PC-9 (cell line): ENCODE measurements at places on chromosomes 1 and 21.

- no peak overlapping the region for H3K27ac ChIP-seq
- H3K4me3 ChIP-seq, result no peak overlapping the region
- no peak for DNase-seq
- H3K27me3 ChIP-seq, result no peaks in the 10 kb centered on the region
- H3K4me1 ChIP-seq, result no peaks in the 10 kb centered on the region
Observed at GRCh38 chr1:201628490-201628889, 89.6 kb downstream of the NAV1 start.

GRCh38 chr1:65813956-65814355 is 21.3 kb downstream of the PDE4B start:
- H3K27ac ChIP-seq, result no peak overlapping the region
- no peak for DNase-seq
- no peaks in the 10 kb centered on the region for H3K36me3 ChIP-seq

GRCh38 chr1:159940006-159940620 is 5.3 kb downstream of the IGSF9 start:
- 0 out of 2 replicates have a peak, but pooled peaks cover 4% of the 10 kb centered on the region for H3K36me3 ChIP-seq
- no peaks in the 10 kb centered on the region for H3K27me3 ChIP-seq
- no peak for DNase-seq
- no peak overlapping the region for H3K27ac ChIP-seq
- H3K4me3 ChIP-seq, result no peak overlapping the region
- peaks cover 44% of the 10 kb centered on the region for H3K4me1 ChIP-seq

DNA sequence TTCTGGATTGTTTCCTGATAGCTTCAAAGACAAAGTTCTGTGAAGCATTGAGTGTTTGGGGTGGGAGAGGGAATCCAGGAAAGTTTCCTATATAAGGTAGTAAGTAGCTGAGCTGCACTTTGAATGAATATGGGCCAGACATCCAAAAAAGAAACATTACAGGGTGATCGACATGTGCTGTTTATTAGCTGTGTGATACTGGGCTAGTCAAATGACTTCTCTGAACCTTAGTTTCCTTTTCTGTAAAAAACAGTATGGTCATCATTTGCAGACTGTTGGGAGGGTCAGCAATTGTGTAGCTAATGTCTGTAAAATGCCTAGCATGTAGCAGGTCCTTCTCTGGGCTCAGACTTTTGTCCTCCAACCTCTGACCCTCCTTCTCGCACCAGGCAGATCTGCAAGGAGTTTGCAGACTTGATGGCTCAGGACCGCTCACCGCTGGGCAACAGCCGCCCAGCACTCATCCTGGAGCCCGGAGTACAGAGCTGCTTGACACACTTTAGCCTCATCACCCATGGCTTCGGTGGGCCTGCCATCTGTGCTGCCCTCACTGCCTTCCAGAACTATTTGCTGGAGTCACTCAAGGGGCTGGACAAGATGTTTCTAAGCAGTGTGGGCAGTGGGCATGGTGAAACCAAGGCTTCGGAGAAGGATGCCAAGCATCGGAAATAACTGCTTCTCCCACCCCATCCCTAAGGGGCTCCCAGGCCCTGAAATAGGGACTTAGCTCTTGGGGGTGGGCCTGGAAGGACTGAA is 21.1 kb downstream of the TFAP2E start:
- H3K4me3 ChIP-seq, result no peak overlapping the region
- no peaks in the 10 kb centered on the region for H3K27me3 ChIP-seq
- no peaks in the 10 kb centered on the region for H3K4me1 ChIP-seq
- H3K36me3 ChIP-seq, result no peaks in the 10 kb centered on the region

- H3K27ac ChIP-seq, result peak overlapping the region; percentile 73
- H3K27me3 ChIP-seq, result no peaks in the 10 kb centered on the region
- peaks cover 37% of the 10 kb centered on the region for H3K4me1 ChIP-seq
- peak; percentile 57 for DNase-seq
- no peak overlapping the region for H3K4me3 ChIP-seq
Observed at GRCh38 chr1:160997323-160998038, 23.5 kb downstream of the F11R start.

- no peak for DNase-seq
- H3K27ac ChIP-seq, result no peak overlapping the region
- H3K36me3 ChIP-seq, result 0 out of 2 replicates have a peak, but pooled peaks cover 4% of the 10 kb centered on the region
- H3K4me3 ChIP-seq, result no peak overlapping the region
- no peaks in the 10 kb centered on the region for H3K27me3 ChIP-seq
- peaks cover 10% of the 10 kb centered on the region for H3K4me1 ChIP-seq
Observed at GRCh38 chr1:53024117-53024516, 37.9 kb upstream of the PODN start.

DNA sequence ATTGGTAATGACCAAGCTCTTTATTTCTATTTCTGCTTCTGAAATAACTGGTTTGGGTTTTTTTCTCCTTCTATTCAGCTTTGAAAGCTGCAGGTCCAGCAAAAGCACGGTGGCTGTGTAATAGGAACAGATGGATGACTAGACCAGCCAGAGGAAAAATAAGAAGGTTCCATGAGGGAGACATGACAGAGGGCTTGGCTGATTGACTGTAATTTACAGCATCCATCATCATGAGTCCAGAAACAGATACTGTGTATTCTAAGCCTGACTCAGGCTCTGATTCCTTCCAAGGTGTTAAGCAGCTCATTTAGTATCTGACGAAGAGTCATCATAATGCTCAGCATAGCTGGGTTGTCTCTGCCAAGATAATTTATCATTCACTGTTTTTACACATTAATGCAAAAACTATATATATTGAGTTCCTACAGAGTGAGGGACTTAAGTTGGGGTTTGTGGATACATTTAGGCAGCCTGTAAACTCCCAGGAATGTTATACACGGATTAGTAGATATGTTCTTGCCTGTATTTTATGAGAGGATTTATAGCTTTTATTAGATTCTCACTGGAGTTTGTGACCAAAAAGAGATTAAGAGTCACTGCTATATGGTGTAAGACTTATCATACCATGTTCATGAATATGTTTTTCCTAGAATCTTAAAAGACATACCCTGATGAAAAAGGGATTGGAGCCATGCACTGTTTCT is 72.6 kb downstream of the SGIP1 start:
- no peak overlapping the region for H3K4me3 ChIP-seq
- DNase-seq, result no peak
- no peaks in the 10 kb centered on the region for H3K4me1 ChIP-seq

DNA sequence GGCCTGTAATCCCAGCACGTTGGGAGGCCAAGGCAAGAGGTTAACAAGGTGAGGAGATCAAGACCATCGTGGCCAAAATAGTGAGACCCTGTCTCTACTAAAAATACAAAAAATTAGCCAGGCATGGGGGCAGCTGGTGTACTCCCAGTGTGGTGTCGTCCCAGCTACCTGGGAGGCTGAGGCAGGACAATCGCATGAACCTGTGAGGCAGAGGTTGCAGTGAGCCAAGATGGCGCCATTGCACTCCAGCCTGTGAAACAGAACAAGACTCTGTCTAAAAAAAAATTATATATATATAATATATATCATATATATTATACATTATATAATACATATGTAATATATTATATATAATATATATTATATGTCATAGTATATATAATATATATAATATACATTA is 249.2 kb upstream of the TPTE start:
- no peaks in the 10 kb centered on the region for H3K27me3 ChIP-seq
- no peaks in the 10 kb centered on the region for H3K4me1 ChIP-seq
- no peak for DNase-seq
- no peak overlapping the region for H3K27ac ChIP-seq
- no peak overlapping the region for H3K4me3 ChIP-seq
- no peaks in the 10 kb centered on the region for H3K36me3 ChIP-seq

- no peak overlapping the region for H3K27ac ChIP-seq
- no peak overlapping the region for H3K4me3 ChIP-seq
- no peaks in the 10 kb centered on the region for H3K4me1 ChIP-seq
- DNase-seq, result no peak
- H3K36me3 ChIP-seq, result no peaks in the 10 kb centered on the region
Observed at GRCh38 chr1:208668991-208669390, 424.8 kb upstream of the PLXNA2 start.

GRCh38 chr21:28256837-28257236 is 735.8 kb downstream of the LTN1 start:
- no peak for DNase-seq
- no peaks in the 10 kb centered on the region for H3K36me3 ChIP-seq
- H3K27me3 ChIP-seq, result no peaks in the 10 kb centered on the region
- H3K4me3 ChIP-seq, result no peak overlapping the region
- no peaks in the 10 kb centered on the region for H3K4me1 ChIP-seq
- H3K27ac ChIP-seq, result no peak overlapping the region

GRCh38 chr1:161834967-161835550 is 68.9 kb downstream of the ATF6 start:
- no peak overlapping the region for H3K27ac ChIP-seq
- no peaks in the 10 kb centered on the region for H3K27me3 ChIP-seq
- no peaks in the 10 kb centered on the region for H3K4me1 ChIP-seq
- no peaks in the 10 kb centered on the region for H3K36me3 ChIP-seq

GRCh38 chr1:244028701-244029100 is 22.4 kb upstream of the ZBTB18 start:
- no peaks in the 10 kb centered on the region for H3K27me3 ChIP-seq
- H3K4me1 ChIP-seq, result no peaks in the 10 kb centered on the region
- no peak for DNase-seq
- no peak overlapping the region for H3K4me3 ChIP-seq

GRCh38 chr21:44820851-44821250 is 3.0 kb upstream of the SUMO3 start:
- H3K4me3 ChIP-seq, result no peak overlapping the region
- H3K36me3 ChIP-seq, result no peaks in the 10 kb centered on the region
- no peak for DNase-seq

DNA sequence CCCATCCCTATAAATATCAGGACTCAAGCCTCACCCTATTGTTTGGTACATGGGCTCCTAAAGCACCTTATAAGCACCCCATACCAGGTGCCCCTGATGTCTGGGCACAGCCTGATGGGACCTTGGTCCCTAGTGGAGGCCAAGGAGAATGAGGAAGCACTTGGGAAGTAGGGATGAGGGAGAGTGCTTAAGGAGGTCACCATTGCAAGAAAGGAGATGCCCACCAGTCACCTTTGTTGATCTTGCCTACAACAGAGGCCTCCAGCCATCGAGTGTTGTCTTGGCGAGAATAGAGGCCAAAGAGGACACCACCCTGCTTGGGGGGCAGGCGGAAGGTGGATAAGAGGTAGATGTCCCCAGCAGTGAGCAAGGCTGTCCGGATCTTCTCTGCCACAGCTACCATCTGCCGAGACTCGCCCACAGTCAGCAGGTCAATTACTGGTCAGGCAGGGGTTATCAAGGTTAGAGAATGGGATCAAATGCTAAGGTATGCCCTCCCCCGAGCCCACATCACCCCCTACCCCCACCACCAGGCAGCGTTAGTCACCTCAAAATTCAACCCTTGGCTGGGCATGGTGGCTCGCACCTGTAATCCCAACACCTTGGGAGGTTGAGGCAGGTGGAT is 1.6 kb downstream of the THBS3 start:
- no peak overlapping the region for H3K27ac ChIP-seq
- no peak overlapping the region for H3K4me3 ChIP-seq
- peaks cover 26% of the 10 kb centered on the region for H3K4me1 ChIP-seq
- H3K27me3 ChIP-seq, result no peaks in the 10 kb centered on the region
- no peak for DNase-seq
- H3K36me3 ChIP-seq, result no peaks in the 10 kb centered on the region

DNA sequence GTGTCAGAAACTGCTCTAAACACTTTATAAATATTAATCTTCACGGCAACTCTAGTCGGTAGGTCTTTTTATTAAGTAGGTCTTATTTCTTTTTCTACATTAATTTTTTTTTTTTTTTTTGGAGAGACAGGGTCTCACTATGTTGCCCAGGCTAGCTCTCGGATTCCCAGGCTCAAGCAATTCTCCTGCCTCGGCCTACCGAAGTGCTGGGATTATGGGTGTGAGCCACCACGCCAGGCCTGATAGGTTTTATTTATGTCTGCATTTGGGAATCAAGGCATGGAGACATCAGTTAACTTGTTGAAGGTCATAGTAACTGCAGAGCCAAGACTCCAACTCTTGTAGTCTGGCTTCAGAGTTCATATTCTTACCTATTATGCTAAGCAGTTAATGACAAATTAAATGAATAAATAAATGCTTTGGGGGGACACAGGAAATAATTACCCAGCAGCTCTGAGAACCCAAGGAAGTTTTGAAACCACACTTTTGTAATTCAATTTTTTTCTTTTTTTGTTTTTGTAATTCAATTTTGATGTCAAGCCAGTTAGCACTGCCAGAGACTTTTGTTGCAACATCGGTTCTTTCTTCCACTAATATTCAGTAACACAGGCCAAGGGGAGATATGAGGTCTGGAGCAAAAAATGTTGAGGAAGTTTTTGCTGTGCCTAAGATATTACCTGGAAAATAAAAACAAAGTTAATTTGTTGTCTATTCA is 9.4 kb upstream of the UAP1 start:
- no peak overlapping the region for H3K4me3 ChIP-seq
- no peaks in the 10 kb centered on the region for H3K36me3 ChIP-seq
- peaks cover 27% of the 10 kb centered on the region for H3K4me1 ChIP-seq
- peak overlapping the region; percentile 32; the same call in 1 of the 2 replicates for H3K27ac ChIP-seq

GRCh38 chr21:20551939-20552338 is 446.3 kb upstream of the NCAM2 start:
- no peaks in the 10 kb centered on the region for H3K4me1 ChIP-seq
- no peak for DNase-seq
- no peak overlapping the region for H3K4me3 ChIP-seq
- H3K27me3 ChIP-seq, result no peaks in the 10 kb centered on the region

DNA sequence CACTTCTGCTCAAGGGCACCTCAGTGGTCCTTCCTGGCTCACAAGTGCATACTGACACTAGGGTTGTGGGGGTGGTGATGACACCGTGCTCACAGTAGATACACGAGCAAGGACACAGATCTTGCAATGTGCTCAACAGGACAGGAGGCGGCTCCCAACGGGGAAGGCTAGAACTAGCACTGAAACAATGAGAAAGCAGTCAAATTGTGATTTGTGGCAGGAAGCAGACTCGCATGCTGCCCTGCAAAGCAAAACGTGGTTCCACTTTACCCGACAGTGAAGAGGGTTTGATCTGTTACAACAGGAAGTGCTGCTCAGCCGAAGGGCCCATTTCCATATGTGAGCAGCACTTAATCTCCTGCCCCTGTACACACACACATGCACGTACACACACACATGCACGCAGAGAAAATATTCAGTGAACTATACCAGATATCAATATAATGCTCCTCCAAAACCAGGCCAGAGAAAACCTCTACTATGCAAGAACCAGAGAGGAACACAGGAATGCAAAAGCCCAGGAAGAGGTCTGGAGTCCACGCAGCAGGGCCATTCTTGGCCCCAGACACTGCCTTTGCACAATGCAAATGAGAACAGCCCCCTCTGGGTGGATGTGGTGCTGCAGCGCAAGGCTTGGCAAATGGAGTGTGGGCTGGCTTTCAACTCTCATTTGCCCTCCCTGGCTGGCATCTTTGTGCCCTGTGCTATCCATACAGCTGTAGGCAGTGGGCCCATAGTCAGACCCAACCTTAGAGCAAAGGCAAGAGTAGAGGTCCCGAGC is 47.1 kb downstream of the KANK4 start:
- no peaks in the 10 kb centered on the region for H3K36me3 ChIP-seq
- no peak overlapping the region for H3K4me3 ChIP-seq
- no peaks in the 10 kb centered on the region for H3K27me3 ChIP-seq
- DNase-seq, result no peak

DNA sequence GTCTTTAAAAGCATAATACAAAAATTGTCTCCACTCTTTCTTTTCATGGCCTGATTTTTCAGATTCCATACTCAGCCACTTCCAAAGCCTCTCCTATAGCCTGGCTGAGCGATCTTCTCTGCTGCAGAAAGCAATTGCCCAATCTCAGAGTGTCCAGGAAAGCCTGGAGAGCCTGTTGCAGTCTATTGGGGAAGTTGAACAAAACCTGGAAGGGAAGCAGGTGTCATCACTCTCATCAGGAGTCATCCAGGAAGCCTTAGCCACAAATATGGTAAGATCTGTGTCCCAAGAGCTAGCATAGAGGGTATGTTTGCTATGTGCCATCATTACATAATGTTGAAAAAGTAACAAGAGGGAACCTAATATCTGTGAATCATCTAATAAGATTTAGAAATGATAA is 130.7 kb upstream of the BMP8A start:
- H3K4me3 ChIP-seq, result no peak overlapping the region
- no peaks in the 10 kb centered on the region for H3K27me3 ChIP-seq
- H3K4me1 ChIP-seq, result no peaks in the 10 kb centered on the region
